ENCODE measurements at places on chromosomes 1 and 21. TPM values are rescaled to one million over a fixed set of nuclear protein-coding genes. Genes with fewer than 3 reads are reported as not detected.

DNA sequence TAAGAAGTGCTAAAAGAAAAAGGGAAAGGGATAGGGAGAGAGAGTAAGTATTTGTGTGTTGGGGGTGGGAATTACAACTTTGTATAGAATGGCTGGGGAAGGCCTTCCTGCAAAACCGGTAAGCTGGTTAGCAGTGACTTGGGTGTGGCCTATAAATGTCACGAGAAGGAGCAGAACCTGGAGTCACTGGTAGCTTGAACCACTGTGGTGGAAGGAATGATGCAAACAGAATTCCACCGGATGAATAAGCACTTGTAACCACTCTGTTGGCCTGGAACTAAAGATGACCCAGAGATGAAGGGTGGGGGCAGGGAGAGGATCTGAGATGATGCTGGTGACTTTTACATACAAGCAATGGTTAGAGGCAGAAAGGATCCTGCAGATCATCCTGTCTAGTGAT, 8.9 kb downstream of the XKR8 start:
- no peak for DNase-seq
- H3K27me3 ChIP-seq, result no peaks in the 10 kb centered on the region
- no peaks in the 10 kb centered on the region for H3K36me3 ChIP-seq
- no peak overlapping the region for H3K4me3 ChIP-seq
- no peak overlapping the region for H3K27ac ChIP-seq

DNA sequence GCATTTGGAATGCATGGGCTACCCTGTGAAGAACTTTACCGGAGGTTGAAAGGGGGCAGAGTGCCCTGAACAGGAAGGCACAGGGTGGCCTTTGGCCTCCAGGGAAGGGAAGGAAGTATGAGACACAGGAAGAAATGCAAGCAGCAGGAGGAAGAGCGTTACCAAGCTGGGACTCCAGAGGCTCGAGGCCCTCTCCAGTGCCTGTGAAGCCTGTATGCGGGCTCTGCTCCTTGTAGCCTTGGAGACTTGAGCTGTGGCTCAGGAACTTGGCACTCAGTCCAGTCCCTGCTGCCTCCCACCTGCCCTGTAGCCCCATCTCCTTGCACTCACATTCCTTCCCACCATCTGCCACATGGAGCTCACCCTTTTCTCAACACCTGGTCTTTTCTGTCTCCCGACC, 33.5 kb upstream of the RNF19B start:
- peaks cover 2% of the 10 kb centered on the region for H3K4me1 ChIP-seq
- no peak for DNase-seq
- H3K27me3 ChIP-seq, result no peaks in the 10 kb centered on the region
- H3K4me3 ChIP-seq, result no peak overlapping the region

The C1orf94 gene
- total RNA-seq, result not detected

DNA sequence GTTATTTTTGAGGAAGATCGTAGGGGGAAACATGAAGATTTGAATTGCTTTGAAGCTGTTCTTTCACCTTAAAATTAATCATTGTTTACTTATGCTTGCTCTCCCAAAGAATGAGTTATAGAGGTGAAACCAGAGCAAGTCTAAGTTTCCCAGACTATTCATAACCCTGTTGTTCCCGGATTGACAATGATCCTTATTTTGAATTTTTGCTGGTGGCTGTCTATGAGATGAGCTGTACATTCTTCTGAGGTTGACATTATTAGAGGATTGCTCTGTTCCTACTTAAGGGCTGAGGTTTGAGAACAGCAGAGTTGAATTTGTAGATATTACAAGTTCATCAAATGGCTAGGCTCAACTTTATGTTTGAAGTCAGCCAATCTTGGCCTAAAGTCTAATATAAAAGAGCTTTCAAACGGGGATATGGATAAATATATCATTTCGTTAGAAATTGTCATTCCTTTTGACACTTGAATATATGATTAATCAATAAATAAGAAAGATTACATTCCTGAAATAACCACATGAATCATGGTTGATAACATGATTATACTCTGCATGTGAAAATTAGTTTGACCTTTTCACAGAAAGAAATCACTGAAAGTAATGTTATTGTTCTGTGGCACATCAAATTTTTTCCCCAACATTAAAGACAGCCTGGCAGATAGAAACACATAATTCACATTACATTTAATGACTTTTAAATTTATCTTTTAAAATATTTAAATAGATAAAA, 19.1 kb upstream of the PDE4B start:
- DNase-seq, result no peak
- no peaks in the 10 kb centered on the region for H3K27me3 ChIP-seq
- H3K4me3 ChIP-seq, result no peak overlapping the region

GRCh38 chr1:154270833-154271232, 1.6 kb upstream of the HAX1 start:
- no peaks in the 10 kb centered on the region for H3K4me1 ChIP-seq
- no peaks in the 10 kb centered on the region for H3K27me3 ChIP-seq
- H3K27ac ChIP-seq, result peak overlapping the region; percentile 98
- no peaks in the 10 kb centered on the region for H3K36me3 ChIP-seq
- no peak for DNase-seq
- H3K4me3 ChIP-seq, result no peak overlapping the region

The POU3F1 gene
- total RNA-seq, result not detected

The SLC16A1 gene
- 107 TPM for total RNA-seq

GRCh38 chr1:9069326-9070100, at the start of gene SLC2A5:
Gene SLC2A5, minus strand, starts transcription at chr1:9069635. Its CDS starts 99 bp downstream, at chr1:9069536.
- H3K4me3 ChIP-seq, result peak within 1 kb of the TSS; percentile 10
- H3K27me3 ChIP-seq, result no peaks in the 10 kb centered on the region
- H3K36me3 ChIP-seq, result no peaks in the 10 kb centered on the region
- no peak for DNase-seq
- 0 out of 2 replicates have a peak, but pooled peaks cover 4% of the 10 kb centered on the region for H3K4me1 ChIP-seq
- no peak within 1 kb of the TSS for H3K27ac ChIP-seq

GRCh38 chr1:203000217-203000944, 6.8 kb upstream of the TMEM183A start:
- H3K4me3 ChIP-seq, result no peak overlapping the region
- H3K4me1 ChIP-seq, result peaks cover 8% of the 10 kb centered on the region
- H3K27me3 ChIP-seq, result no peaks in the 10 kb centered on the region
- H3K36me3 ChIP-seq, result no peaks in the 10 kb centered on the region
- DNase-seq, result no peak
- no peak overlapping the region for H3K27ac ChIP-seq

DNA sequence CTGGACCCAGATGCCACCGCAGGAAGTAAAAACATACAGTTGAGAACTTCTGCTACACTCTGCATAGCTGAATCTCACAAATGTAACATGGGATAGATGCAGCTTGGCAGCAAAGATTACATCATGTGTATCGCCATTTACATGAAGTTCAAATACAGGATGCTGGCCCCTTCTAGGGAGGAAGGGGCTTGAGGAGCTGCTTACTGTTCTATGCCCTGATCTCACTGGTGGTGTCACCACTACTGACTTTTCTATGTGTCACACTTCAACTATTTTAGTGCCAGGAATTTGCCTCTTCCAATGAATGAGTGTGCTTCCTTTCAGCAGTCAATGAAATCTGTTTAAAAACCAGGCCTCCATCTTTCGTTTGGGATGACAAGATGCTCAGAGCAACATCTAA, 31.1 kb downstream of the MRAP start:
- no peaks in the 10 kb centered on the region for H3K27me3 ChIP-seq
- no peak overlapping the region for H3K4me3 ChIP-seq
- no peak for DNase-seq
- peaks cover 3% of the 10 kb centered on the region for H3K36me3 ChIP-seq

DNA sequence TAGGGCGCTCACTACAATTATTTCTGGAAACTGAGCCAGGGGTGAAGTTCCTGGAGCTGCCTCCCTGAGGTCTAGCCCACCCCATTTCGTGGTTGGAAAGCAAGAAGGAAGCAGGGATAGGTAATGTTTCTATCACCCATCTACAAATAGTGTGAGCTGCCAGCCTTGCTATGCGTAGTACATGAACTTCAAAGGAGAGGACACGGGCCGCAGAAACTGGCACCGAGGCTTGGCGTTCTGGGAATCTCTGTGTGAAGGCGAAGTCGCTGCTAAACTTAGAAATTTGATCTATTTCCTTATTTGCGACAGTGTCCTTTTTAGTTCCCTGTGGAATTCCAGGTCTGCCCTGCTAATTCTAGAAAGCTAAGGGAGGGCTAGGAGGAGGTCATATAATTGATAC, 49.6 kb upstream of the NTPCR start:
- H3K27me3 ChIP-seq, result no peaks in the 10 kb centered on the region
- no peaks in the 10 kb centered on the region for H3K36me3 ChIP-seq
- DNase-seq, result no peak
- peaks cover 52% of the 10 kb centered on the region for H3K4me1 ChIP-seq

DNA sequence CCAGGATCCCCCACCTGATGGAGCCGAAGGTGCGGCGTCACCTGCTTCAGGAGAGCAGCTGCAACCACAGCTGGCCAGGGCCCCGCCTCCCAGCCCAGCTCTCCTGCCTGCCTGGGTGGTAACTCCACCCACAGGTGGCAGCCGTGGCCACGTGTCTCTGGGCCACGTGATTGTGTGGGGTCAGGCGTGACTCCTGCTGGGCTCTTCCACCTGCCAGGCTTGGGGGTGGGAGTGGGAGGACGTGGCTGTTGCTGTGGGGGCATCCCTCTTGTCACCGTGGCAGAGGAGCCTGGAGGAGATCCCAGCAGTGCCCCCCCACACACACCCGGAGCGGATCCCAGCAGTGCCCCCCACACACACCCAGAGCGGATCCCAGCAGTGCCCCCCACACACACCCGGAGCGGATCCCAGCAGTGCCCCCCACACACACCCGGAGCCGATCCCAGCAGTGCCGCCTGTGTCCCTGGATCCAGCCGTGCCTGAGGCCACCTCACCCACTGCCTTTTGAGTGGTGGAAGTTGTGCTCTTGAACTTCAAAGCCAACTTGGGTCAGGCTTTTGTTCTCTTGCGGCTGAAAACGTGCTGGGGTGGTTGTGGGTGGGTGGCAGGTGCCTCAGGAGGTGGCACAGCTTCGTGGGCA, 32.2 kb downstream of the POFUT2 start:
- H3K4me1 ChIP-seq, result peaks cover 29% of the 10 kb centered on the region
- H3K4me3 ChIP-seq, result no peak overlapping the region
- peak; percentile 19 for DNase-seq
- no peak overlapping the region for H3K27ac ChIP-seq
- no peaks in the 10 kb centered on the region for H3K27me3 ChIP-seq

GRCh38 chr1:229114850-229115365, 156.0 kb upstream of the RAB4A start:
- no peak for DNase-seq
- H3K27ac ChIP-seq, result no peak overlapping the region
- peaks cover 8% of the 10 kb centered on the region for H3K4me1 ChIP-seq
- no peaks in the 10 kb centered on the region for H3K27me3 ChIP-seq
- H3K4me3 ChIP-seq, result no peak overlapping the region

The PRELP gene
- not detected for total RNA-seq

- no peak overlapping the region for H3K27ac ChIP-seq
- H3K4me3 ChIP-seq, result no peak overlapping the region
- H3K4me1 ChIP-seq, result peaks cover 16% of the 10 kb centered on the region
- H3K27me3 ChIP-seq, result no peaks in the 10 kb centered on the region
Measured at GRCh38 chr1:162373541-162374260, 3.0 kb downstream of the SPATA46 start.

The ZNF683 gene
- not detected for total RNA-seq

The SLC35F3 gene
- not detected for total RNA-seq

The LZIC gene
- total RNA-seq, result 33.2 TPM

DNA sequence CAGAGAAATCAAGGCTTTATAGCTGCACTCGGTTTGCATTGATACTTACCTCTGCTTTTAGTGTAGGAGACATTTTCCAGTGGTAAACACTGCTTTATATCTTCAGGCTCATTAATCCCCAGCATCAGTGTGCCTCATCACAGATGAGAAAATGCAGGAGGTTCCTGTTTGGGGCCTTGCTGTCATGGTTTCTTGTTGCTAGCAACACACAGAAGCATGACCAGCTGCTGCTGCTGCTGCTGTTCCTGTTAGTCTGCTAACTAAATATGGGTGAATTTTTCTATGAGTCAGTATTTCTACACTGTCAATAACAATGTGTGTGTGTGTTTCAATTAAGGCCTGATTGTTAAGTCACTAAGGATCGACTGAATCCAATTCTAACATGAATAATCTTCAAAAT, 85.8 kb upstream of the RGS1 start:
- no peak for DNase-seq
- no peaks in the 10 kb centered on the region for H3K27me3 ChIP-seq
- no peak overlapping the region for H3K27ac ChIP-seq
- no peak overlapping the region for H3K4me3 ChIP-seq
- H3K4me1 ChIP-seq, result no peaks in the 10 kb centered on the region

The UBASH3A gene
- not detected for total RNA-seq

DNA sequence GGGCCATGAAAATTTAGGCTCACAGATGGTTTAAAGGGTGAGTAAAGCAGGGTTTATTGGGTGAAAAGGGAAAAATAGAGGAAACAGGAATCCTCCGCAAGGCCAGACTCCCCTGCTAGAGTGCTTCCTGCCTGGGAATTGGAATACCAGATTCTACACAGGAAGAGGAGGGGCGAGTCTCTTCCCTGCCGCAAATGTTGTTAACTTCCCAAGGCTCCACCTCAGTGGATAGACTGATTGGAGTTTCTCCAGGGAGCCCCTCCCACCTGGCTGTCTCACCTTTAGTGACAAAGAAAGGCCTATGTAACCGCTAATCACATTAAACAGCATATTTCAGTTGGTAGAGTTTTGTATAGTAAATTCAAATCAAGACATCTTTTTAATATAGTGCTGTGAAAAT, 1450.1 kb downstream of the KCNT2 start:
- H3K4me3 ChIP-seq, result no peak overlapping the region
- no peaks in the 10 kb centered on the region for H3K36me3 ChIP-seq
- H3K4me1 ChIP-seq, result no peaks in the 10 kb centered on the region
- H3K27ac ChIP-seq, result no peak overlapping the region
- H3K27me3 ChIP-seq, result no peaks in the 10 kb centered on the region

The PLA2G5 gene
- total RNA-seq, result not detected

DNA sequence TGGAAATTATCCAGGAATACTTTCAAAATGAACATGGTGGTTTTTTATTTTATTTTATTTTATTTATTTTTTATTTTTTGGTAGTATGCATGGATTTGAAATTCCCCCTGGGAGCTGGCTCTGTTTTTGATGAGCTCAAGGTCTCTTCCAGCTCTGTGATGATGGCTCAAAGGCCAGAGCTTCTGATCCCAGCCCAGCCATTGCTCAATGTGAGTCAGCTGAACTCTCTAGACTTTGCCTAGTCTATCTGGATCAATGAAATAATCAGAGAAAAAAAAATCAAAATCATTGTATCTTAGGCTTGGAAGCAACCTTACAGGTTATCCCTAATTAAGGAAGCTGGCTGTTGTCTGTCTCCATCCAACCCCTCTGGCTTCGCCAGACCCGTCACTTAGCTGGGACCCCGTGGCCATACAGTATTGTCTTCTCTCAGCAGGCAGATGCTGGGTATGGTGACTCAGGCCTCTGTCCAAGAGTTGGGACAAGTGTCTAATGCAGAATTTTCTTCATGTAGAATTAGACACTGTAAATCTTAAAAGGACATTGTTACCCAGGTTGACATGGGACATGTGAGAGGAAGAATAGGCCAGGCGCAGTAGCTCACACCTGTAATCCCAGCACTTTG, 90.2 kb upstream of the LPGAT1 start:
- peaks cover 23% of the 10 kb centered on the region for H3K4me1 ChIP-seq
- H3K4me3 ChIP-seq, result no peak overlapping the region
- DNase-seq, result no peak
- no peaks in the 10 kb centered on the region for H3K36me3 ChIP-seq

GRCh38 chr1:40820251-40820797, 36.7 kb downstream of the KCNQ4 start:
- H3K27ac ChIP-seq, result no peak overlapping the region
- H3K4me1 ChIP-seq, result peaks cover 25% of the 10 kb centered on the region
- DNase-seq, result peak; percentile 41
